ENCODE measurements at places on chromosomes 1 and 21. TPM values are rescaled to one million over a fixed set of nuclear protein-coding genes. Genes with fewer than 3 reads are reported as not detected.

DNA sequence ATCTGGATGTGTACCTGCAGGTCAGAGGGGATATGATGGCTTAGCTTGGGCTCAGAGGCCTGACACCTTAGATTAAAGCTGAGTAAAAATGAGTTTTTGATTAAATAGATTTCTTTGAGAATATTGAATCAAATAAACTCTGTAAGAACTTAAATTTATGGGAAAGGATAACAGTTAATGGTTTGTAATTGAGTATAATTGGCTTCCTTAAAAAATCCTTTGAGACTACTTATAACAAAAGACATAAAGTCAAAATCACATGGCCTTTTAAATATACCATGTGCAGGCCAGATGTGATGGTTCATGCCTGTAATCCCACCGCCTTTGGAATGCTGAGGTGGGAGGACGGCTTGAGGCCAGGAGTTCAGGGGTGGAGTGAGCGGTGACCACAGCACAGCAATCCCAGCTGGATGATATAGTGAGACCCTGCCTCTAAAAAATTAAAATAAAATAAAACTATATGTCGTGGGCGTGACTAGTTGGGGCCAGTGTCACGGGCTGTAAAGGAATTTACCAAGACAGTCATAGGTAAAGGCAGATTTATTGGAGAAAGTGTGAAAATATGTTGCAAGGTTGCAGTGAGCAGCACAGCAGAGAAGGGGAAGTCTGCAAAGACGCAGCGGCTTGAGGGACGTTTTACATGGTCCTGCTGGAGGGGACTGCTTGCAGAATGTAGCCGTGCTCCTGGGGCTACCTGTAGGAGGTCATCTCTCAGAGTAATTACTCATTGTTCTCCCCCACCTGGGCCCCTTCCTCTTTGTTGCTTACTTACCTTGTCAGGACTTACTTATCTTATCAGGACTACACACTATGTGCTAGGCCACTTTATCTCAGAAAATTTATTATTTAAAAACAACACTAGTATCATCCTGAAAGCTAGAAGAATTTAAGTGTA lies 122.3 kb downstream of the ZMYM4 start:
- DNase-seq, result no peak

DNA sequence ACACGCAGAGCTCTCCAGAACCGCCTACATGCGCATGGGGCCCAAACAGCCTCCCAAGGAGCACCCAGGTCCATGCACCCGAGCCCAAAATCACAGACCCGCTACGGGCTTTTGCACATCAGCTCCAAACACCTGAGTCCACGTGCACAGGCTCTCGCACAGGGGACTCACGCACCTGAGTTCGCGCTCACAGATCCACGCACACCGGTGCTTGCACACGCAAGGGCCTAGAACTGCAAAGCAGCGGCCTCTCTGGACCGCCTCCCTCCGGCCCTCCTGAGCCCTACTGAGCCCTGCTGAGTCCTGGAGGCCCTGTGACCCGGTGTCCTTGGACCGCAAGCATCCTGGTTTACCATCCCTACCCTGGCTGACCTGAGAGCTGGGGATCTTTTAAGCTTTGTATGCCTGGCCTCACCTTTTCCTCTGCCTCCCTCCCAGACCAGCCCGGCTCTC lies 8.3 kb downstream of the OLIG2 start:
- DNase-seq, result no peak

GRCh38 chr21:25561668-25562641 lies 45.3 kb downstream of the MRPL39 start:
- peak; percentile 70 for DNase-seq

DNA sequence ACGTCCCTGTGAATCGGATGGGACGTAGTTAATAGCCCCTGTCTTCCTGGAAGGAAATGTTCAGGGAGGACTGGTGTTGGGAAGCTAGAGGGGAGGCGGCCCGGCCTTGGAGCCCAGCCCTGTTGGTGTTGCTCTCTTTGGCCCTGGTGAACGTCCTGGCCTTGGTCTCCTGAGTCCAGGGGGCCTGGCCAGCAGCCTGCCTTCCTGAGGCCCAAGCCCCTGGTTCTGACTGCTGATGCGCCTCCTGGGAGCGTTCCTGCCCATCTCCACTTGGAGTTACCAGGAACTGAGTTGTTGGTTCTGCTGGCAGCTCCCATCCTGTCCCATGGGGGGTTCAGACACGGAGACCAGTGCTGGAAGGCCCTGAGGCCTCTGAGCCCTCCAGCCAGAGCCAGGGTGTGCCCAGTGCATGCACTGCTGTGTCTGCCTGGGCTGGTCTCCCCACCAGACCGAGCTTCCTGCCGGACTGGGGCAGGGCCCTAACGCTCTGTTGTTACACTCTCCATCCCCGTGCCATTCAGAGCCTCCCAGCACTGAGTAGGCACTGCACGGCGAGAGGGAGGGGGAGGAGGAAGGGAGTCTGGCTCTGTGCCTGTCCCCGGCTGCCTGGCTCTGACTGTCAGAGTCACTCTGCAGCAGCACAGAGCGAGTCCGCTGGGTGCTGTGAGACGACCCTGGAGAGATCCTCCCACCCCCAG lies 382.5 kb upstream of the VAMP3 start:
- peak; percentile 65 for DNase-seq

GRCh38 chr1:13570924-13571323 lies 12.7 kb upstream of the PDPN start:
- no peak for DNase-seq

GRCh38 chr1:112548547-112548946 lies 39.8 kb downstream of the WNT2B start:
- DNase-seq, result no peak

Gene AKNAD1
- 0.31 TPM for total RNA-seq

Gene VHLL
- not detected for total RNA-seq

Gene LRIG2
- total RNA-seq, result 33.6 TPM
